Epithelial cell of prostate (primary cell): ENCODE measurements at places on chromosomes 12 and 14.

GRCh38 chr12:55132816-55133215 lies 6.6 kb downstream of the OR9K2 start:
- DNase-seq = no peak

DNA sequence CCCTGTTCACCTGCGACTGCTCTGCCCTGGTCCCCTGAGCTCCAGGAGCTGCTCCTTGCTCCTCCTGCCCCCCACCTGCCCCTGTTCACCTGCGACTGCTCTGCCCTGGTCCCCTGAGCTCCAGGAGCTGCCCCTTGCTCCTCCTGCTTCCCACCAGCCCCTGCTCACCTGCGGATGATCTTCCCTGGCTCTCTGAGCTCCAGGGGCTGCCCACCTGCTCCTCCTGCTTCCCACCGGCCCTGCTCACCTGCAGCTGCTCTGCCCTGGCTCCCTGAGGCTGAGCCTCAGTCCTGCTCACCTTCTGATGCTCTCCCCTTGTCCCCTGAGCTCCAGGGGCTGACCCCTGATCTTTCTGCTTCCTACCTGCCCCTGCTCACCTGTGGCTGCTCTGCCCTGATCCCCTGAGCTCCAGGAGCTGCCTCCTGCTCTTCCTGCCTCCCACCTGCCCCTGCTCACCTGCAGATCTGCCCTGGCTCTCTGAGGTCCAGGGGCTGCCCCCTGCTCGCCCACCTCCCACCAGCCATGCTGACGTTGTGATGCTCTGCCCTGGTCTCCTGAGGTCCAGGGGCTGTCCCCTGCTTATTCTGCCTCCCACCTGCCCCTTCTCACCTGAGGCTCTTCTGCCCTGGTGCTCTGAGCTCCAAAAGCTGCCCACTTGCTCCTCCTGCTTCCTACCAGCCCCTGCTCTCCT lies 219.2 kb downstream of the TMEM121 start:
- no peak for DNase-seq

DNA sequence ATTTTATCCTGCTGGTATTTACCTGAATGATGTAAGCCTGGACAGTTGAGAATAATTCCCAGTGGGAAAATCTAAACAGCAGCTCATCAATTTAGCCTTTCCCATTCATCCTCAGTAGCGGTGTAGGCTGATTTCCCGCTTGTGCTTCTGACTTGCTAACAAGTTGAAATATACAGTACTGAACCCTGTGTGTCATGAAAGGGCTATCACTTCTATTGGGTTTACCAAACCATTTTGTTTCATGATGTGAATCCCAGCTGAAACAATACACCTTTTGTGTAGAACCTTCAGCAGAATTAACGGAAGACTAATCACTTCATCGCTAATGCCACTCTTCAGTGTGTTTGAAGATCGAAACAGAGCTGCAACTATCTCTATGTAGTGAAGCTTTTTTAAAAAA lies 88.4 kb downstream of the POLR3B start:
- DNase-seq = no peak

DNA sequence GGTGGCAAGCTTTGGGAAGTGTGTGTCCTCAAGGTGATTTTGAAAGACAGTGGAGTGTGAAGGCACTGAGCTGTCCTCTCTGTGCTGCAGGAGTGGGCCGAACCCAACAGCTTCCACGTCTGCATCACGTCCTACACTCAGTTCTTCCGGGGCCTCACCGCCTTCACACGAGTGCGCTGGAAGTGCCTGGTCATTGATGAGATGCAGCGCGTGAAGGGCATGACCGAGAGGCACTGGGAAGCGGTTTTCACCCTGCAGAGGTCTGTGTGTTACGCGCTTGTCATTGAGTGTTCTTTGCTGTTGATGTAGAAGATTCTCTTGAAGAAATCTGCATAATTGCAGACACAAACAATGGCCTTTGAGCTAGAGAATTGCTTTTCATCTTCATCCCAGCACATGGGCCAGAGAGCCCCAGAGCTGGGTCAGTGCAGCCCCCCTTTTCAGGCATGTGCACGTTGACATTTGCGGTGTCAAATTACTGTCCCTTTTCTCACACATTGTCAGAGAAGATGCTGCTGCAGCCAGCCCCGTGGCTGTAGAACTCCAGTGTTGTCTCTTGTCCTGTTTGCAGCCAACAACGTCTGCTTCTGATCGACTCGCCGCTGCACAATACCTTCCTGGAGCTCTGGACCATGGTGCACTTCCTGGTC lies 63.3 kb downstream of the EP400 start:
- no peak for DNase-seq

DNA sequence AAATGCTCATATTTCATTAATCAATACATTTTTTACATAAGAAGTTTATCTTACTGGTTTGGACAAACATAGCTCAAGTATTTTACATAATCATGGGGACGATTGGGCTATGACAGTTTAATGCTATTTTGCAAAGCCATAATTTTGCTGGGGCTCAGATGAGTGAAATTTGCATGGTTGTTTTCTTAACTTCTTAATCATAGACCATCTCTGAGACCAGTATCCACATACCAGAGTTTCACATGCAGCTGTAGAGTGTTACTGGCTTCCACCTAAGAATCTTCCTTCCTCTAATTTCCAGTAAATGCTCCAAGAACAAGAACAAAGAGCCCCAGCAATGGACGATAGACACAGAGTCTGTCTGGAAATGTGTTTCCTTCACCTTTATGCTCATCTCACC lies 303.0 kb upstream of the TMEM132C start:
- no peak for DNase-seq

DNA sequence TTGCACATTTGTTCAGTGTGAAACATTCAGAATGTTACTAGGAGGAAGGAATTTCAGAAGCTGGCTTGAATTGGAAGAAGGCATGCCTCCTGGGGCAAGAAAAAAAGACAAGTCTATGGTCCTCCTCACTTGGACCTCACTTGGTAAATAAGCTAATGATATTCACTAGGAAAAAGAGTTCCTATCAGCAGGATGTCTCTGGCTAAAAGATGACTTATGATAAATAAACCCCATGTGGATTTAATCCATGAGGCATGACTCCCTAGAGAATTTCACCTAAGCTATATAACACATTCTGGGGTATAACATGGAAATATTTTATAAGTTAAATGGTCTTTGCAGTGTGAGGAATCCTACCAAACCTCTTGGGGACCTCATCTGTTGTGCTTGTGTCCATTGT lies 199.9 kb downstream of the LRIG3 start:
- no peak for DNase-seq

- DNase-seq = no peak
Observed at GRCh38 chr12:23564451-23565152, 384.9 kb downstream of the SOX5 start.

DNA sequence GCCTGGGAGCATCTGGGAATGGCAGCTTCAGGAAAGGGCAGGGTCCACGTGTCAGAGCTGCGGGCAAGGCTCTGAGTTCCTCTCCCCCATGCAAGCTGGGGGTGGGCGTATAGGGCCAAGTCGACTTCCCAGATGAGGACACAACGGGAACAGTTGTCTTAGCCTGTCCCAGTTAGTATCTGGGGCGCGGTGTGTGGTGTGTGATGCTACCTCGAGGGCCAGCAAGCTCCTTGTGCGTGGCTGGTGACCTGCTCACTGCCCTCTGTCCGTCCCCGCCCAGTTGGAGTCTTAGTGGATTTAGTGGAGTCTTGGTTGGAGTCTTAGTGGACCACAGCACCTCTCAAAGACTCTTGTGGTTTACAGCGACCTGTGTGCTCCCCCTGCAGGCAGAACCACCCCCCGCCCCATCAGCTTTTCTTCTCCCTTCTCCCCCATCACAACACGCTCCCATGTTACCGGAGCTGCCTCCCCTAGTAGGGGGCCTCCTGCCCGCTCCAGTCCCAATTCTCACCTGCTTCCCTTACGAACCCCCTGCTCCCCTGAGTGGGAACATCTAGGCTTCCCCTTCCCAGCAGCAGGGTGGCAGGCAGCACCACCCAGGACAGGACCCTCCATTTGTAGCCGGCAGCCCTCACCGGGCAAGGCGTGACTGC lies 8.7 kb downstream of the ASPG start:
- DNase-seq = no peak

DNA sequence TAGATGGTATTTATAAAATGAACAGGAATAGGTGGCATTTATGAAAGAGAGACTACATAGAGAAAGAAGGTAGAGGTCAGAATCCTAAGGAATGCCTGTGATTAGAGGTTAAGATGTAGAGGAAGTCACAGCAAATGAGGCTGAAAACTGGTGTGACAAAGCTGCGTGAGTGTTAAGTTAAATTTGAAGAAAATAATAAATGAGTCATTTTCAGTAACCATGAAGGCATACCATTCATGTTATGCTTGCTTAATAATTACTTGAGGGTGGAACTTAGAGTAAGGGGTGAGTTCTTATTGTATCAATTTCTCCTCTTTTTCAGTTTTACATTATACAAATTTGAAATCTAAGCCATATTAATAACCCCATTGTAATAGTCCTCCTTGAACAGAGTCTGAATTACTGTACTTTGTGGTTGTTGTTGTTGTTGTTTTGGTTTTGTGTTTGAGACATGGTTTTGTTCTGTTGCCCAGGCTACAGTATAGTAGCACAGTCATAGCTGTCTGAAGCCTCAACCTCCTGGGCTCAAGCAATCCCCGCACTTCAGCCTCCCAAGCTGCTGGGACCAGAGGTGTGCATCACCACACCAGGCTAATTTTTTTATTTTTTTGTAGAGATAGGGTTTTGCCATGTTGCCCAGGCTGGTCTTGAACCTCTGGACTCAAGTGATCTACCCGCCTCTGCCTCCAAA lies 761.5 kb downstream of the GALC start:
- no peak for DNase-seq

DNA sequence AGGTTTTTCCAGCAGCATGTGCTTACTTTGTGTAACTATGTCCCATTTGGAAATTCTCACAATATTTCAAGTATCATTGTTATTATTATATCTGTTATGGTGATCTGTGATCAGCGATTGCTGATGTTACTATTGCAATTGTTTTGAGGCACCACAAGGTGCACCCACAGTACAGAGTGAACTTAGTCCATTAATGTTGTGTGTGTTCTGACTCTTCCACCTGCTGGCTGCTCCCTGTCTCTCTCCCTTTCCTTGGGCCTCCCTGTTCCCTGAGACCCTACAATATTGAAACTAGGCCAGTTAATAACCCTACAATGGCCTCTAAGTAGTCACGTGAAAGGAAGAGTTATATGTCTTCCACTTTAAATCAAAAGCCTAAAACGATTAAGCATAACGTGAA lies 153.9 kb downstream of the PIK3C2G start:
- no peak for DNase-seq

DNA sequence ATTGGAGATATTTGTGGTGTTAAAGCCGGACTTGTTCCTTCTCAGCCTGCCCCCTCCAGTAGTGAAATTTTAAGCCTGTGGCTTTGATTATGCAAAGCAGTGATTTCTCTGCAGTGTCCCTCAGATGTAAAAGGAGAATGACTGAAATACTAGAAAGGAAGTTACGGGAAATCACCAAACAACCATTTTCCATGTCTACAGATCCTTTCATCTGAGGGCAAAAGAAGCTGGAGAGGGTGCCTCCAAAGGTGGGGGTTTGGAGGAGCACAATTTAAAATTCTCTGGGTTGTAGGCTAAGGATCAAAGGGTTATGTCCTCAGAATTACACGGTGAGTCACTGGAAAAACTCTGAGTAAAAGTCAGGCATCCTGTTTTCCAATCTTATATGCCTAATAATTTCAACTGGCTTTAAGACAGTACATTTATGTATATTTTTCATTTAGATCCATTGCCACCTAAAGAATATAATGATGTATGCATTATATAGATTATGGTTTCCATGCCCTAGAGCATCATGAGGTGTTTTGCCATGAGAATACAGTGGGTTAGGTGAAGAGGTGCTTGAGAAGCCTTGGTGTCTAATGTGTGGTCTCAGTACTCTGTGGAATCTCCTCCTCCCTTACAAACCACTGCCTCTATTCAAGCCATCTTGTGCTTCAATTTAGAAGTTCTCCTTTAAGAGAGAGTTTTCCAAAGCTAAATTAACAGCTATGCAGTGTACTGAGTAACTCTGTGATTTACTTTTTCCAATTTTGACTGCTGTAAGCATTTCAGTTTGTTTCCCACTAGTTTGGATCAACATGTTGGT lies 362.1 kb downstream of the RAD51B start:
- no peak for DNase-seq

GRCh38 chr14:78446807-78447206 lies 276.6 kb downstream of the NRXN3 start:
- DNase-seq = no peak

DNA sequence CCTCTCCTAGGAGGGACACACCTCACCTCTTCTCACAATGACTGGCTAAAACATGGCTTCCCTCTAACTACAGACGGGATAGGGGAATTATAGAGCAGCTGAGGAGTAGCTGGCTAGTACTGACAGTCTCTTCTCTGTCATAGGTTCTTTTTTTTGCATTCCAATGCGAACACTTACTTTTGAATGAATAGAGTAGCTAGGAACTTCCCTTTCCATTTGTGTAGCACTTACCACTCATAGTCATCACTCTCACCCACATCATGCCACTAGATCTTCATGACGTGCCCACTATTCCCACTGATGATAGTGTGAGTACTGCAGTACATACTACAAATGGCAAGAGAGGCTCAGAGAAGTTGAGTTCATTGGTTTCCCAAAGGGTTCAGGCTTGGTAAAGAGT lies 143.9 kb upstream of the HIF1A start:
- DNase-seq = no peak

DNA sequence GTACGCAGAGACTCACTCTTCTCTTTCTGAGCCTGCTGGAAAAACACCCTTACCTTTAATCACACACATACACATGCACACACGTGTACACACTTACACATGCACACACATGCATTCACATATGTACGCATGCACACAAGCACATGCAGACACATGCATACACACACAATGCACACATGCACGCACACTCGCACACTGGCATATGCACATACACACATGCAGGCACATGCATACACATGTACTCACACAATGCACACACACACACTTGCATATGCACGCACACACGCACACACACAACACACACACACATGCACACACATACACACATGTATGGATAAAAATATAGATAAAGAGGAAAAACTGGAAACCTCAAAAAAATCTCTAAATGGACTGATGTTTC lies 249.0 kb downstream of the GLT1D1 start:
- no peak for DNase-seq

GRCh38 chr12:51846911-51847642 lies 1.4 kb downstream of the FIGNL2 start:
- DNase-seq = no peak
